Stimulated activated CD8-positive, alpha-beta memory T cell treated with anti-CD3 and anti-CD28 coated beads, Interleukin-15, amount 100 ng/mL, for 1 hour (primary cell): ENCODE measurements at places on chromosomes 5 and 9.

- DNase-seq, result no peak
Measured at GRCh38 chr5:64625678-64626077, 64.6 kb upstream of the SHISAL2B start.

DNA sequence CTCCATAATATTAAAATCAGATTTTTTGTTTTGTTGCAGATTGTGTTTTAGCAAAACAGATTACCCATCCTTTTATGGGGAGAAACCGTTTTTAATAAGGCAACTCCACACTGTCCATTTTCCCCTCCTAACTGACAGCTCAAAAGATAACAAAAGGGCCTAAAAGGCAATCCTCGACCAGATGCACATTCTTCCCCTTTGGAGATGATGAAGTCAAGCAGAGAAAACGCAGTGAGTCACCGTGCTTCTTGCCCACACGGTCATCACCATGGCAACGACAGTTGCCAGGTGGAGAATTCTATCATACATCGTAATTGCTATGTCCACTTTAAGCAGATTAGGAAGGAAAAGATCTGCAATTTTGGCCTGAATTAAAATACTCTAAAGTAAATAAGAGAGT lies 96.4 kb downstream of the DIRAS2 start:
- no peak for DNase-seq

DNA sequence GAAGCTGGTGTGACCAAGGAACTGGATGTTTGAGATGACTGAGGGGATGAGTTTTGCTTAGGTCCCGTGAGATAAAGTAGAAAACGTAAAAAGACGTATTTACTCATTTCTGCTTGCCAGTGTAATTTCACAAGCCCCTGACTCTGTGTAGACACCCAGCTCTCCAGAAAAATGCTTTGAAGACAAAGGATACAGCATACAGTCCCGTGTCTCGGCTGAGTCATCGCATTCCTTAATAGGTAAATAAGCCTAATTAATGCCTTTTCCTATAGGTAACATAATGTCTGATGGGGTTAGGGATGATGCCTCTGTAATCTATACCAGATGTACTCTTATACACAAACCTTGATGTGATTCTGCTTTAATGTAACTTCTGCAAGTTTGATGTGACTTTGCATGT lies 20.2 kb downstream of the S100Z start:
- no peak for DNase-seq

GRCh38 chr9:69293156-69293555 lies 31.9 kb upstream of the ENTREP1 start:
- no peak for DNase-seq

- no peak for DNase-seq
Measured at GRCh38 chr9:128552744-128553440, 505 bp downstream of the SPTAN1 start.

GRCh38 chr9:134154262-134154701 lies 10.1 kb downstream of the RNU6ATAC start:
- DNase-seq, result no peak

DNA sequence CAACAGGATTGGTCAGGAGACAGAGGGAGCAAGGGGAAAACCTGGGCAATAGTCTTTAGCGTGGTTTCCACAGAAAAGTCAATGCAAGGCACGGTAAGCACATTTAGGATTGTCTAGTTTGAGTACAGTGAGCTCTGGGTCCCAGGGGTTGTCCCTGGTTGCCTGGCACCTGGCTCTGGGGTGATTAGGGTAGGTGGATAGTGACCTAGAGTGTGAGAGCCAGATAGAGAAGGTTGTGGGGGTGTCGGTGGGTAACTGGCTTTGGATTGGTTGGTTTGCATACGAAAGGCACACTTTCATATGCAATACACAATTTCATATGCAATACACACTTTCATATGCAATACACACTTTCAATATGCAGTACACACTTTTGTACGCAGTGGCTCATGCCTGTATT lies 20.1 kb upstream of the GOLM1 start:
- DNase-seq, result no peak

DNA sequence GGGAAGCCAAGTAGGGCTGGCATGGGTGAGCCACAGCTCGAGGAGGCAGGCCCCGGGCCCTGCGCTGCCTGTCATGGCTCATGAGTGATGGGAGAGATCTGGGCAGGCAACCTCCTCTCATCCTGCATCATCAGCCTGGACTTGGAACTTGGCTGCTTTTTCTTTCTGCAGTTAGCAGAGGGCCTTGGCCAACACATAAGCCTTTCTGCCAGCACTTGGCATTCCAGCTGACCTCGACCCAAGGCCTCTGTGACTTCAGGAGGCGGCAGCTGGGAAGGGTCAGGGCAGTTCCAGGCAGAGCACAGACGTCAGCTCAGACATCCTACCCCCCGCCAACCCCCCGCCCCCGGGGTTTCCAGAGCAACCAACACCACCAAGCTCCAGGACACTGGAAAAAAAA lies 7.6 kb downstream of the S1PR3 start:
- DNase-seq, result no peak

- DNase-seq, result no peak
Measured at GRCh38 chr5:171535162-171535561, 115.7 kb downstream of the FGF18 start.

DNA sequence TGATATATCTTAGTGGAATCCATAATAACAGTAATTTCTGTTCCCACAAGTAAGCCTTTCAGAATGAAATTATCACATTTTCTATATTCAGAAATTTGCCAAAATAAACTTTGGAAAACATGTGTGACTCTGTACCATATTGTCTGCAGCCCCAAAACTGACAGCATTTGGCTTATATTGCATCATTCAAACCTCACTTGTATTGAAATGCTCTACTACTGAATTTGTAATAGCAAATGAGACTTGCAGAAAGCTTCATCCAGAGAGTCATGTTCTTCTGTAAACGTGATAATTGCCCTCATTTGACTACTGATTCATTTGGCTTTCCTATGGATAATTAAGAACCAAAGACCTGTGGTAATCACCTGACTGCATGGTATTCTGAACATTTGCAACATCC lies 1249.5 kb upstream of the CDH18 start:
- no peak for DNase-seq

DNA sequence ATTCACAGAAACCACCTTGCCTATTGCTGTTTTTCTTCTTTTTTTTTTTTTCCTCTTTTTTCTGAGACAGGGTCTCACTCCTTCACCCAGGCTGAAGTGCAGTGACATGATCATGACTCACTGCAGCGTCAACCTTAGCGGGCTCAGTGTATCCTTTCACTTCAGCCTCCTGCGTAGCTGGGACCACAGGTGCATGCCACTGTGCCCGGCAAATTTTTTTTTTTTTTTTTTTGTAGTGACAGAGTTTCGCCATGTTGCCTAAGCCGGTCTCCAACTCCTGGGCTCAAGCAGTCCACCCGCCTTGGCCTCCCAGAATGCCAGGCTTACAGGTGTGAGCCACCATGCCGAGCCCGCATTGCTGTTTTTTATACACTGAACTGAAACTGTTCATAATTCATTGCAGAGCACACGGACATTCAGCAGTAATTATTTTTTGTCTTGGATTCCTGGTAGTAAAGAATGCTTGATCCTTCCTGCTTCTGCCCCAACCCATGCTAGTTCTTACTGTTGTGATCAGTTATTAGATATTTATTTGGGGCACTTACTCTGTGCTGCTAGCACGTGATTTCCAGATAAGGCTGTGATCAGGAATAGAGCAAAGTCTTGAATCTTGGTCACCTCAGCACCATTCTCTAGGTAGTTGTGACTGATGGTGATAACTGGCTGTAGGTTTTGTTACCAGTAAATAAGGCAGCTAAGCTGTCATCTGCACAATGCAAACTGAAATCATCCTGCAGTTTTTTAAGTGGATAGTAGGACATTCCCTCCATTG lies 14.0 kb downstream of the MAP3K1 start:
- DNase-seq, result no peak

DNA sequence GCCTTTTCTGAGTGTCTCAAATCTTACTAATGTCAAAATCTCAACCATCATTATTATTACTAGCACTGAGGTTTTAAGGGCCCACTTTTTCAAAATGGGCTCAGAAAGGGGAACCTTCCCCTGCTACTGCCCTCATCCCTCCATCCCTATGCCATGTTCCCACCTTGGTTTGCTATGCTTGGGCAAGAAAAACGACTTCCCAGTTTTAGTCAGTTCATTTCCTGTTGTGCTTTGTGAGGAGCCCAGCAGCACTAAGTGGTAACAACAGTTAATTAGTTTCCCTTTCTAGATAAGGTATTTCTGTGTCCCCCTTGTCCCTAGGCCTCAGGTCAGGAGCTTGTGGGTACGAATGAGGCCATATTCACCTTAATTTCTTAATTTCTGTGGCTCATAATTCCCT lies 595.2 kb downstream of the RAB3C start:
- DNase-seq, result no peak

DNA sequence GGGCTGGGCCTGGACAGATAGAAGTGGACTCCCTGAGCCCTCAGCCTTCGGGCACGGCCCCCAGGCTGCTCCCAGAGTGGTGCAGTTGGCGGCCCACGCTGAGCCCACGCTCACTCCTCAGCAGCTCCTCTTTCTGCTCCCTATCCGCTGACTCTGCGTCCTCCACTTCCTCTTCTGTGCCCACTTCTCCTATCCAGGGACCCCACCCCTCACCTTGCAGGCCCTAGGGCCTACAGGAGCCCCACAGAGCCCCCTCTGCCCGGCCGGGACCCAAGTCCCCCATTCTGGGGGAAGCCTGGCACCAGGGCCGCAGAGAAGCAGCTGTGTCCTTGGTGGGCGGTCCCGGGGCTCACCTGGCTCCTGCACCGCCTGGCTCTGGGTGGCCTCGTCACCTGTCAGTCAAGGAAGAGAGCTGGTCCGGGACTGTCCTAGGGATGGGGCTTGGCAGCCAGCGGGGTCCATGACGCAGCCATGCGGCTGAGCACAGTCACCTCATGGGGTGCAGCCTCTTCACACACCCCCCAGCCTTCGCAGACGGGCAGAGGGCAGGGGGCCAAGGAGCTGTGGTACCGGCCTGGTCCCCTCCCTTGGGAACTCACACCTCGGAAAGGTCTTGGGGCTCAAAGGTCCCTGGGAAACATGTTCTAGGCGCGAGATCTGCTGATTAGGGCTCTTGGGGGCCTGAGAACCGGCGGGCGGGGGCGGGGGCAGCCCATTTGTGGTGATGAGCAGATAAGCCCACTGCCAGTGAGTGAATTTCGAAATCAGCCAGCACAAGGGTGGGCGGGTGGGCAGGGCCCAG lies 5.4 kb upstream of the NRARP start:
- DNase-seq, result no peak

GRCh38 chr5:172788771-172789686 lies 18.0 kb upstream of the DUSP1 start:
- no peak for DNase-seq

DNA sequence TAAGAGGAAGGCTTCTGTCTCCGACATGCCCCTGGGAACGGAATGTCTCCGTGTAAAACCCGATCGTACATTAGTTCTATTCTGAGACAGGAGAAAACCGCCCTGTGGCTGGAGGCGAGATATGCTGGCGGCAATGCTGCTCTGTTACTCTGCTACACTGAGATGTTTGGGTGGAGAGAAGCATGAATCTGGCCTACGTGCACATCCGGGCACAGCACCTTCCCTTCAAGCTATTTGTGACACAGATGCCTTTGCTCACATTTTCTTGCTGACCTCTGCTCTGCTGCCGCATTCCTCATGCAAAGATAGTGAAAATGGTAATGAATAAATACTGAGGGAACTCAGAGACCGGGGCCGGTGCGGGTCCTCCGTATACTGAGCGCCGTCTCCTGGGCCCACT lies 2.2 kb upstream of the DPP7 start:
- no peak for DNase-seq

DNA sequence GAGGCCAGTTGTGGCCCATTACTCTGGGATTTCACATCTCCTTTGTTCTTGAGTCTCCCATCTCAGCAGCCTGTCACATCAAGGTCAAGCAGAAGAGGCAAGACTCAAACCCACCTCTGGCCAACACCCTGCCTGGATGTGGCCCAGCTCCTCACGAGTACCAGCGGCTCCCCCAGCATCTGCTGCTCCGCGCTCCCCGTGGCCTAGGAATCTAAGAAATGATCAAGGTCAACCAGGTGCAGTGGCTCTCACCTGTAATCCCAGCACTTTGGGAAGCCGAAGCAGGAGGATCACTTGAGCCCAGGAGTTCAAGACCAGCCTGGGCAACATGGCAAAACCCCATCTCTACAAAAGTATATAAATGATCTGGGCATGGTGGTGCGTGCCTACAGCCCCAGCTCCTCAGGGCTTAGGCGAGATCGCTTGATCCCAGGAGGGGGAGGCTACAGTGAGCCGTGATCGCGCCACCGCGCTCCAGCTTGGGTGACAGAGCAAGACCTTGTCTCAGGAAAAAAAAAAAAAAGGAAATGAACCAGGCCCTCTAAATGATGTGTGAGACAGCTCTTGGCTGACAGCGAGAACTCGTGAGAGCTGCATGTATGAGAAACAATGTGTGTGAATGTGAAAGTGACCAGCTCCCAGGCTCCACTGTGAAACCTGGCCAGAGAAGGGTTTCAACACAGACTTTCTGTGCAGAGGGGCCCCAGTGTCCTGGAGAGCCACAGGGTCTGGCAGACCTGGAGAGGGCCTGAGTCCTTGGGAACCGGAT lies 61.6 kb upstream of the ANGPTL2 start:
- DNase-seq, result no peak

GRCh38 chr5:36355516-36355915 lies 53.8 kb upstream of the RANBP3L start:
- DNase-seq, result no peak

DNA sequence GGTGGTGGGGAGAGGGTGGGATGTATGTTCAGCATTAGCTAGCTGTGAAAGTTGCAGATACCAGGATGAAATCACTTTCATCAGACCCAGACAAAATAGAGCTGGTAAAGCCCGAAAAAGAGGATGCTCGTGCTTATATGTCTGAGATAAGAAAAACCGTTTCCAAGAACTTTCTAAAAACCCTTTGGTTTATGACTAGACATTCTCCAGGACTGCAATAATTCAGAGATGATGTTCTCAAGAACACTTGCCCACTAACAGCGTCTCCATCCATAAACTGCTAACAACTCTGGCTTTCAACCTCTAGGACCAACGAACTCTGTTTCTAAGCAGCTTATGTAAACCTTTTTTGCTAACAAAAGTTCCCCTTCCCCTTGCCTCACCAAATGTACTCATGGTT lies 8.4 kb upstream of the AMACR start:
- DNase-seq, result no peak

DNA sequence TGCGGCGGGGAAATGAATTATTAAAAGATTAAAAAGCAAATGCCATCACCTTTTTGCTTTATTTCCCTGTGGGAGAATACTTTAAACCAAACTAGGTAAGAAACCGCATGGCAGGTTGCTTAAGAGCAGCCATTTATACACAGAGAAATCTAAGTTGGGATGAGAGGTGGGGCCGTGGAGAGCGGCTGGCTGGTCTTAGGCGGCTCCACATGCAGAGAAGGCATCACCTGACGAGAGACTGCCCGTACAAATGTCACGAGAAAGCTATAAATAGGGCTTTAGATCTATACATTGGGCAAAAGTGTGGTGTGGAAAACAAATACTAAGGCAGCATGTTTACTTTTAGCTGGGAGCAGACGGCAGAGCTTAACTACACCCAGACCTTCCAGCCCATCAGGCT lies 39.4 kb downstream of the MED27 start:
- no peak for DNase-seq

DNA sequence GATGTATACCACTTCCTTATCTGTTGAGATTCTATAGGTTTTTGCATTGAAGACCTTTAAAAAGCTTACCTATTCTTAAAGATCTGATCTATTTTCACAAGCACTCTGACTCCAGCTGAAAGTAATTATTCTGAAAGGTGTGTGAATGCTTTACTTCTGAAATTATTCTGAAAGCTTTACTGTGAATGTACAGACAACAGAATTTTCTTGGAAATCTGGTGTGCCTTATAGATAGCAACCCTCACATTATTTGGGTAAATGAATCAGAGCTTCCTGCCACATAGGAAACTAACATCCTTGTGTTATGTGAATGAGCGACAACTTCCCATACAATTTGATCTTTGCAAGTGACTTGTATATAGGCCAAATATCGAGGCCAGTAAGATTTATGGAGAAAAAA lies 6.5 kb downstream of the CDO1 start:
- DNase-seq, result no peak
